ENCODE measurements at places on chromosomes 16 and 17.

- DNase-seq = peak; percentile 43
Measured at GRCh38 chr17:36932694-36933511, 4.4 kb upstream of the LHX1 start.

DNA sequence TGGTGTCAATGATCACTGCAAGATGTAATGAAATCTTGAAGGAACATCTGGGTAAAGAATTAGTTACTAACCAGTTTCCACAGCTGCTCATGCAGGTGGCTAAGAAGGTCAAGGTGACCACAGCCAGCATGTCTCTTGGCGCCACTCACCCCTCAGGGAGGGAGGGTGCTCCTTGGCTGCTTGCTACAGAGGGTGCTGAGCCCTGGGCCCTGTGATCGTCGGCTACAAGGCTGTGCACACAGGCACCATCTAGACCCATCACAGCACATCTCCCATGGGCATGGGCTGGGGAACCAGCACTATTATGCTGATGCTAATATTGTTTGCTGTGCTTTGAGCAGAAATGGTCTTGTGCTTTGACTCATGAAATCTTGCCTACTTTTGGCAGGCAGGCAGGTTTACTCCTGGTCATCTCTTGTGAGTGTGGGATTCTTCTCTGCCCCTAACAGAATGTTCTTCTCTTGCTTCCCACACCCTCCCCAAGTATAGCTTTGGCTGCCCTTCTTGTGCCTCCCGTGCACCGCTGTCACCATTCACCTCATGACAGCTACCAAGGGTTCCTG lies 36.4 kb downstream of the TXNDC11 start:
- no peak for DNase-seq

DNA sequence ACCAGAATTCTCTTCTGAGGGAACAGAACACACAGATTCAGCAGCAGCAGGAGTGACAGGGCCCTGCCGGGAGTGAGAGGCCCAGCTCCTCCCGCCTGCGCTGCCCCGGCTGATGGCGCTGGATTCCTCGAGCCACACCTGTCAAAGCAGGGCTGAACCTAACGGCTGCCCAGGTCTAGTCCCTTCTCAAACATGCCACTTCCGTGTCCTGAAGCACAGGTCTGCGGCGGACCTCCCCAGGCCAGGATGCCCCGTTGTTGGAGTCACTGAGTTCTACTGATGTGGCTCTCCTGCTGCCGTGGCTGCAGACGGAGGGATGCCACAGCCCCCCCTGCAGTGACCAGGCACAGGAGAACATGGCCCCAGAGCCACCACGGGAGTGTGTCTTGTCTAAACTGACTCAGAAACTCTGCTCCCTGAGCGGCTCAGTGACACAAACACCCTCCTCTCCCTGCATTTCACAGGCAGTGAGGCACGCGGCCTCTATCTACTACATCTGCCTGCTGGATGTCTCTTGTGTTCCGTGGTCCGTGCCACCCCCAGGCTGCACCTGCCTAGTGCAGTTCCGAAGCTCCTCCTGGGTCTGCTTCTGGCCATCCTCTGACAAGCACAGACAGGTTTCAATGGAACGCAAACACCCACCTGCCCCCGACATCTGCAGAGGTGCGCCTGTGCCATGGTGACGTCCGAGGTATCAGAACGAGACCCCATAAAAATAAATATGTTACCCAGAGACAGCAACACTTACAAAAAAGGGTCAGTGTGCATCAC lies 44.7 kb upstream of the DNAH17 start:
- DNase-seq = no peak

- no peak for DNase-seq
Measured at GRCh38 chr16:3949946-3950342, 69.4 kb upstream of the CREBBP start.

- peak; percentile 66 for DNase-seq
Measured at GRCh38 chr16:1990351-1991134, 773 bp downstream of the SYNGR3 start.

DNA sequence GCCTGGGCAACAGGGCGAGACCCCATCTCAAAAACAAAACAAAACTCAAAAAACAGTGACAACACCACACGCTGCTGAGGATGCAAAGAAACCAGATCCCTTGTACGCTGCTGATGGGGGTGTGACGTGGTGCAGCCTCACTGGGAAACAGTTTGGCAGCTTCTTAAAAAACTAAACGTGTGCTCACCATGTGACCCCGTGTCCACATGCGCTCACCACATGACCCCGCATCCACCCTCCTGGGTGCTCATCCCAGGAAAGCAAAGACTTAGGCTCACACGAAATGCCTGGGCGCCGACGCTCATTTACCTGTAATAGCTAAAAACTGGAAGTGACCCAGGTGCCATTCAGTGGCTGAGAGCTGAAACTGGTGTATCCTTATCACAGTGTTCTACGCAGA lies 19.9 kb upstream of the RPL13 start:
- no peak for DNase-seq

- DNase-seq = peak; percentile 82
Measured at GRCh38 chr17:41486809-41487530, 2.7 kb downstream of the KRT36 start.

DNA sequence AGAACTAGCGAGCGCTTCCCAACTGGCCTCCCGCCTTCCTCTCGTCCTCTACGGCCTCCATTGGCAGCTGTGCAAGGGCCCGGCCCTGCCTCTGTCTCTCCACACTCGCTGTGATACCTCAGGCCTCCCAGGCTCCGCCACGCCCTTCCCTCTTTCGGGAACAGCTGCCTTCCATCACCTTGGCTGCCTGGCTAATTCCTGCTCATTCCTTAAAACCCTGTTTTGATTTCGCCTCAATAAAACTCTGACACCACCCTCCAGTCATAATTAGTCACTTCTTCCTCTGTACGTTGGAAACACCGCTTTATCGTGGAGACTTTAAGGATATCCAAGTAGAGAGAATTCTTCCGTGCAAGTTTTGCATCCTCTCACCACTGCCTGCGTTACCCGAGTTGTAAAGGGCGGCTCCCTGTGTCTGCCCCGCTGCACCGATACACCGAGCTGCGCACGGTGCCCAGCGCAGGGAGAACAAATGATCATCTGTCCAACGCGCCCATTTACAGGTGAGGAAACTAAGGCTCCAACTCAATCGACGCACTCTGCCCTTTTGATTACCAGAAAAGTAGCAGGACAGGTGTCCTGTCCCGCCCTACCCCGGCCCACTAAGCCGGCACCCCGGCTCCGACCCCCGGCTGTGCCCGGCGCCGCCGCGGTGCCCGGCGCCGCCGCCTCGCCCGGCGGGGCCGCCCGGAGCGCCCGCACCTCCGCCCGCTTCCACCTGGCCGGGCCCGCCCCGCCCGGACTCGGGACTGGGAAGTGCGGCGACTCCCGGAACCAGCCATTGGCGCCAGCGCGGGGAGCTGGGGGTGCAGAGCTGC lies 139.7 kb downstream of the SEC14L1 start:
- DNase-seq = no peak

- no peak for DNase-seq
Measured at GRCh38 chr17:55200904-55201303, 63.9 kb upstream of the HLF start.

- DNase-seq = no peak
Measured at GRCh38 chr17:48122665-48123045, 15.1 kb downstream of the SNX11 start.

- DNase-seq = no peak
Measured at GRCh38 chr17:22454070-22454999, 762.0 kb downstream of the KCNJ18 start.

- DNase-seq = no peak
Measured at GRCh38 chr16:1960665-1961630, 1.6 kb downstream of the NDUFB10 start.
